NCI-H510A (cell line): ENCODE measurements at places on chromosomes 5 and 9.

DNA sequence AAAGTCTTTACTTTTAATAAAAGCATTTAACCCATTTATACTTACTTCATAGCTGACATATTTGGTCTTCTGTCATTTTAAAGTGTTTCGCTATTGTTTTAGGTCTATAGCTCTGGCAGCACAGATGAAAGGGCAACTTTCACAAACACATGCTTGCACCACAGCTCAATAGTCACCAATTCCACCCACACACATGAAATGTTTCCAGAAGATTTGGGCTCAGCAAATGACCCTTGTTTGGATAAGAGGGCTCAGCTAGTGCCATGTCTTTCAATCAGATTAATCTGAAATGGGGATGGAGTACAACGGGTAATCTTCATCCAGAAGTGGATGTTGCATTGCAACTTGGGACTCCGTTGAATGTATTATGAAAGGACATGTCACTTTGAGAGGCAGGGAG, 176.0 kb downstream of the FGF18 start:
- no peak for DNase-seq

DNA sequence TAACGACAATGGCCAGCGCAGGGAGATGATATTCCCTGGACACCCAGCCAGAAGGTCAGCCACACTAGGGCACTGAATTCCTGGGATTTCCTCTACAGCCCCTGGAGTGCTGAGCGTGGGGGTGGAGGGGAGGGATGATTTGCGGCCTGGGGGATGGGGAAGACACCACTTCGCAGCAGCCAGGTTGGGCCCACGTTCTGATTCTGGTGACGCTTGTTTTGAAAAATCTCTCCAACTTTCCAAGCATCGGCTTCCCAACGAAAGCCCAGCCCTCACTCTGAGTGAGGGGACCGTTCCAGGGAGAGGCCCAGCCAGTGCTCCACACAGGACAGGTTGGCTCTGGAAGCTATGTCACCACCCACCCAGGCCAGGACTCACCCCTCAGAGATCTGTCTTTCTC, 5.4 kb downstream of the GFPT2 start:
- DNase-seq = no peak

DNA sequence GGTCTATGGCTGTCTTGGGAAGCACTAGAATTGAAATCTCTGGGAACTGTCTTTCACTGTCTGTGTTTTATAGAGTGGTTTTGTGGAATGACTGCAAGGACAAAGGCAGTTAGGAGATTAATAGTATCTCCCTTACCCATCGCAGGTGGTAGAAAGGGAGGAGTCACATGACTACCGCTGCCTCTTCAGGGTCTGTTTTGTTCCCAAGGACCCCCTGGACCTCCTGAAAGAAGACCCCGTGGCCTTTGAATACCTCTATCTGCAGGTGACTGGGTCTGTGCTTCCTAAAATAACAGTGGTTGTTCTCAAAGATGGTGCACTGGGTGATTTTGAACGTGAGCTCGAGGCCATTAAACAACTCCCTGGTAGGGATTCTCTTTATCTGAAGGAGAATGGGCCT, 22.8 kb upstream of the TRMT10B start:
- no peak for DNase-seq

- DNase-seq = no peak
These were observed 10.7 kb downstream of the TNFAIP8 start for GRCh38 chr5:119366540-119366881.

DNA sequence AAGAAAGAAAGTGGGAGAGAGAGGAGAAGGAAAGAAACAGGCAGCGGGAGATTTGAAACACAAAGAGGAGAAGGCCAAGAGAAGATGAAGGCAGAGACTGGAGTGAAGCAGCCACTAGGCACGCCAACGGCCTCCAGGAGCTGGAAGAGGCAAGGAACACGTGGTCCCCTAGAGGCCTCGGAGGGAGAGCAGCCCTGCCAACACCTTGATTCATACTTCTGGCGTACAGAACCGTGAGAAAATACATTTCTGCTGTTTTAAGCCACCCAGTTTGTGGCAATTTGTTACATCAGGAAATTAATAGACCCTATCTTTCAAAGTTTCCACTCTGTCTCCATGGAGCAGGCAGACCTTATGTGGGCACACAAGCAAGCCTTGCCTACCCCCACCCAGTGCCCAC, 133.4 kb downstream of the ACTL7B start:
- no peak for DNase-seq

GRCh38 chr5:105544300-105544699, 1981.7 kb upstream of the NUDT12 start:
- no peak for DNase-seq

DNA sequence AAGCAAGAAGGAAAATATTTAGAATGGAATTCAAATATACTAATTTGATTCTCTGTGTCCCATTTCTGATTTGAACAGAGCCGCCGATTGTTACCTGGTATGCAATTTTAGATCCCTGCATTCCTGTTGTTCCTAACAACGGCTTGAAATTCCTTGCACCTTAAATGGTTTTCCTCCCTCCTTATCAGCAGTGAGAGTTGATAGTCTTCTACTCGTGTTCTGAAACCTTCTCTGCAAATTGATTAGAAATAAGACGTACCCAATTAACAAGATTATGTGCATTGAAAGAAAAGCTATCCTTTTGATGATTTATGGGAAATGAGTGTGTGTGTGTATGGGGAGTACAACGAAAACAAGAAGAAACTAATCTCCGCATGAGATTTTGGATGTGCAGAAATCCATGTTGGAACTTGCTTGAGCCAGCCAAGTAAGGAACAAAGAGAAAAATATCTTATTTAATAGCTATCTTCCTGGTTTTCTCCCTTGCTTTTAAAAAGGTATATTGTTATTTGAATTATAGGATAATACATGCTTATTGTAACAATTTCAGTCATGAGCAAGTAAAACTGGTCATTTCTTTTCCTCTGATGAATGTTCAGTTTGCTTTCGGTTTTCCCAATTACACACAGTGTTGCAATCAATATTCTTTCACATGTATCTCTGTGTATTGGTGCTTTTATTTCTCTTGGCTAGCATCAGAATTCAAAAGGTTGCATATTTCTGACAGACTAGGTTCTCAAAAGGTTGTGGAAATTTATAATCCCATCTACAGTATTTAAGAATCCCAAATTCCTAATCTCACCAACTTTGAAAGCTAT, 211.1 kb upstream of the ACTBL2 start:
- no peak for DNase-seq

GRCh38 chr5:39415201-39415600, 9.6 kb downstream of the DAB2 start:
- DNase-seq = no peak

DNA sequence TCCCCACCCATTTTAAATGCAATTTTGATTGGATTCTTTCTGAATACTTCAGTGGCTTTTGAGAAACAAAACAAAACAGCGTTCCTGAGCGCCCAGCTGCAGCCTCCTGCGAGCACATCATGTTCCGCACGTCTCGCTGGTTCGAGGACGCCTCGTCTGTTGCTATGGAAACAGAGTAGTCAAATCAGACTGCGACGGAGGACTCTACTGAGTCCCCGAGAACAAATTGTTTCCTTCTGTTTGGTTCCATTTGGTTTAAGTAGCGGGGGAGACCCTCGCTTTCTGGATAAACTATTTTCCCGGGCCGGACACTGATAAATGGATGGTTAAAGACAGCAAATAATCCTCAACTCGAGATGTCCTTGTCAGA, 69.0 kb downstream of the SLC28A3 start:
- no peak for DNase-seq

DNA sequence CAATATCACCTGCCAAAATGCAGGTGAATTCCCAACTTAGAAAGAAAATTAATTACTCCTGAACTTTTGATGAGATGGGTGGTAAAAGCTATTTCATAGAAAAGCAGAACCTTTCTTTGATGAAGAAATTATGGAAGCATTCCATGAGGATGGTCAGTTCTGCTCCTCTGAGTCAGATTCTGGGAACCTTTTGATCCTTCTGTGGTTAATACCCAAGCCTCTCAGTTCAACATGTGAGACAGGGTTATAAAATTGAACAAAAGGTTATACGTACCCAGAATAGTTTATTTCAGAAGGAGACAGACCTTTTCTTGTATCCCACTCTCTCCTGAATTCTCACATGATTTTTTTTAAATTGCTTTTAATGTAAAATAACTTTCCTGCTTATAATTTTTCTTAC, 767.6 kb upstream of the ADAMTS16 start:
- DNase-seq = no peak

GRCh38 chr9:81558091-81558830, 131.1 kb downstream of the TLE1 start:
- no peak for DNase-seq

DNA sequence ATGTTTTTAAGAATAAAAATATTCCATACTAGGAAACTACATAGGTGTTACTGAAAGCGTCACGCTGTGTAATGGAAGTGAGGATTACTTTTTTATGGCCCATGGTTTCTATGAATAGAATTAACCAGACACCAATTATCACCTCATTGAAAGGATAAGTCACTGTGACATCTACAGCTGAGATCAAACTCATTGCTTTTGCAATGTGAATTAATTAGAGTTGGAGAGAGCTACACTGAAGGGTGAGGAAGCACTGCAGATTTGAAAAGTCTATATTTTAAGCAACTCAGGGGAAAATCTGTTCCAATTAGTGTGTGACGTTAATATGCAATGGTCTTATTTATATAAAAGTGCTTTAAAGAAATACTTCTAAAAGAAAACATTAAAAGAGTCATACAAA, 1300.1 kb upstream of the DMAC1 start:
- no peak for DNase-seq

DNA sequence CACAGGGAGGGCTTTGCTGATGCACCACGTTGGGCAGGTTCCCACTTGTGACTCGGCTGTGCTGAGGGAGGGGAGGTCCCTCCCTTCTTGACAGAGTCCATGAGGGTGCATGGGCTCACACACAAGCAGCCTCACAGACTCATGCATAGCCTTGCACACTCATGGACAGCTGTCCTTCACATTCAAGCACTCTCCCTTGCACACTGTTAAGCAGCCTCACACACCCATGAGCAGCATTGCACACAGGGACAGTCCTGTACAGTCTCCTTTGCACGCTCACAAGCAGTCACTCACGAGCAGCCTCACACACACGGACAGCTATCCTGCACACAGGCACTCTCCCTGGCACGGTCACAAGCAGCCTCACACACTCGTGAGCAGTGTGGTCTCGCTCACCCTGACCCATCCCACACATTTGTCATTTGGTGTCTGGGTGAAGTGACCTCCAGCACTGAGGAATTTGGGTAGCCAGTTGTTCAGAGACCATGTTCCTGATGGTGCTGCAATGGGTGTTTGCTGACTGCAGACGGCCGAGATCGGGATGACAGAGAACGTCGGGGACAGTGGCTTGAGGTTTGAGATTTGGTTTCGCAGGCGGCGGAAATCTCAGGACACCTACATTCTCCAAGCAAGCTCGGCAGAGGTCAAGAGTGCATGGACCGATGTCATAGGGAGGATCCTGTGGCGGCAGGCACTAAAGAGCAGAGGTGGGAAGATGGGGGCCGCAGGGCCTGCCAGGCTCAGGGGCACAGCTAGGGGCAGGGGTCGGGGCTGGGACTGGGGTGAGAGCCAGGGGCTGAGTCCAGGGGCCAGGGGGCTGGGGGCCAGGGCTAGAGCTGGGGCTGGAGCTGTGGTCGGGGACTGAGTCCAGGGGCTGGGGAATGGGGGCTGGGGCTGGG, 17.7 kb upstream of the LRRC14B start:
- DNase-seq = no peak

- no peak for DNase-seq
These were observed 76.7 kb upstream of the IFNE start for GRCh38 chr9:21558615-21559401.

DNA sequence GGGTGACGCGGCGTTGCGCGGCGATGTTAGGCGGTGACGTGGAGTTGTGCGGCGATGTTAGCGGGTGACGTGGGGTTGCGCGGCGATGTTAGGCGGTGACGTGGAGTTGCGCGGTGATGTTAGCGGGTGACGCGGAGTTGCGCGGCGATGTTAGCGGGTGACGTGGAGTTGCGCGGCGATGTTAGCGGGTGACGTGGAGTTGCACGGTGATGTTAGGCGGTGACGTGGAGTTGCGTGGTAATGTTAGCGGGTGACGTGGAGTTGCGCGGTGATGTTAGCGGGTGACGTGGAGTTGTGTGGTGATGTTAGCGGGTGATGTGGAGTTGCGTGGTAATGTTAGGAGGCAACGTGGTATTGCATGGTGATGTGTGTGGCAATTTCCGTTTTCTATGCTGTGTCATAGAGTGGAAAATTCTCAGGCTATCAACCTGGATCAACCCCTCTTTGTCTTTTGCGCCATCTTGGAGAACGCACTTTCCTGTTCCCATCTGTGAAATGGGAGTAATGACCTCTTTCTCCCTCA, 76.0 kb downstream of the ANKRD33B start:
- DNase-seq = no peak

- DNase-seq = no peak
These were observed 148.3 kb downstream of the ESM1 start for GRCh38 chr5:54837093-54837492.

DNA sequence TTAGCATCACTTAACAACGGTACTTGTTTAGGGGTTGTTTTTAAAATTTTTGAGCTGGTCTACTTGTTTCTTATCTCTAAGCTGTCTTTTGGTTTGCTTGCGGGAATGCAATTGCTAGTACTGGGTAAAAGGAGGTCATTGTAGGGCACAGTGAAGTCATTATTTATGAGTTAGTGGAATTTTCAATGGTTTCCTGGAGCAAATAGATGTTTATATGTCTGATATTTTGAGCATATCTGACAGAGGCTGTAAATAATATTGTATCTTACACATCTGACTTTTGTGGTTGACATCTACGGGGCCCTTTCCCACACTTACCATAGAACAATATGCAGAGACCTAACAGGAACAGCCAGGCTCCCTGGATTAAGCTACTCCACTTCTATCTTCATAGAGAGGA, 90.4 kb upstream of the IL6ST start:
- DNase-seq = no peak

- no peak for DNase-seq
These were observed 241.6 kb downstream of the KIAA0825 start for GRCh38 chr5:94376672-94377345.

DNA sequence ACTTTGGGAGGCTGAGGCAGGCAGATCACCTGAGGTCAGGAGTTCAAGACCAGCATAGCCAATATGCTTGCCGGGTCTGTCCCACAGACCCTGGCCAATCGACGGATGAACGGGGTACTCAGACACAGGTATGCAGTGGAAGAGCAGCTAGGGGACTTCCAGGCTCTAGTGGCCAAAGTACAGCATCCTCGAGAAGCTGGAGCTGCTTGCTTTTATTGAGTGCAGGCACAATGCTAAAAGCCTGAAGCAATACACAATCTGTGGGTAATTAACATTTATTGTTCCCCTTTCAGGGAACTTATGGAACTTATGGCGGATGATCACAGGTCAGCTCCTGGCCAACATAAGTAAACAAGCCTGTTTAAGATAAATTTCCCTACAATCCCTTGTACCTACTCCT, 32.8 kb upstream of the SEMA4D start:
- no peak for DNase-seq

- DNase-seq = no peak
These were observed 918.3 kb downstream of the NR2F1-AS1 start for GRCh38 chr5:92662741-92663140.

DNA sequence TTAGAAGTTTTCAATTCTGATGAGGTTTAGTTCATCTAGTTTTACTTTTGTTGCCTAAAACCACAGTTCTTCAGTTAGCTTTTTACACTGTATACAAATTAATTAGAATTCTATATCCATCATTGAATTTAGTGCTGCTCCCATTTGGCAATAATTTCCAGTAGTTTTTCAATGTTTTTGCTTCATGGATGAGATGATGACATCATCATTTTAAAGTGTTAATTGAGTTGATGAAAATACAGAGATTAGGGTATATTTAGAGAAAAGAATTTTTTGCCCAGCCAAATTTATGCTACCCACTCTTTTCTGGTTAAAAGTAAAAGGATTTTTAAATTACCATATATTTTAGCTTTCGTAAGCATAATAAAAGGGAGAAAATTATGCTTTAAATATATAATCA, 323.8 kb downstream of the TMEM167A start:
- DNase-seq = no peak

GRCh38 chr5:58088941-58089340, 370.9 kb downstream of the PLK2 start:
- DNase-seq = no peak
